ENCODE measurements at places on chromosomes 4 and X.

DNA sequence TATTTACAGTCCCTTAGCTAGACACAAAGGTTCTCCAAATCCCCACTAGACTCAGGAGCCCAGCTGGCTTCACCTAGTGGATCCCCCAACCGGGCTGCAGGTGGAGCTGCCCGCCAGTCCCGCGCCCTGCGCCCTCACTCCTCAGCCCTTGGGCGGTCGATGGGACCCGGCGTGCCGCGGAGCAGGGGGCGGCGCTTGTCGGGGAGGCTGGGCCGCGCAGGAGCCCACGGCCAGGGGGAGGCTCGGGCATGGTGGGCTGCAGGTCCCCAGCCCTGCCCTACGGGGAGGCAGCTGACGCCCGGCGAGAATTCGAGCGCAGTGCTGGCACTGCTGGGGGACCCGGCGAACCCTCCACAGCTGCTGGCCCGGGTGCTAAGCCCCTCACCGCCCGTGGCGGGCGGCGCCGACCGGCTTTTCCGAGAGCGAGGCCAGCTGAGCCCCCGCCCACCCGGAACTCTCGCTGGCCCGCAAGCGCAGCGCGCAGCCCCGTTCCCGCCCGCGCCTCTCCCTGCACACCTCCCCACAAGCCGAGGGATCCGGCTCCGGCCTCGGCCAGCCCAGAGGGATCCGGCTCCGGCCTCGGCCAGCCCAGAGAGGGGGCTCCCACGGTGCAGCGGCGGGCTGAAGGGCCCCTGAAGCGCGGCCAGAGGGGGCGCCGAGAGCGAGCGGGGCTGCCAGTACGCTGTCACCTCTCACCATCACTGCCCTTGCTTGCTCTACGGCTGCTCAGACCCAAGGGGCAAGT is 39.4 kb downstream of the WFS1 start:
- DNase-seq, result no peak

DNA sequence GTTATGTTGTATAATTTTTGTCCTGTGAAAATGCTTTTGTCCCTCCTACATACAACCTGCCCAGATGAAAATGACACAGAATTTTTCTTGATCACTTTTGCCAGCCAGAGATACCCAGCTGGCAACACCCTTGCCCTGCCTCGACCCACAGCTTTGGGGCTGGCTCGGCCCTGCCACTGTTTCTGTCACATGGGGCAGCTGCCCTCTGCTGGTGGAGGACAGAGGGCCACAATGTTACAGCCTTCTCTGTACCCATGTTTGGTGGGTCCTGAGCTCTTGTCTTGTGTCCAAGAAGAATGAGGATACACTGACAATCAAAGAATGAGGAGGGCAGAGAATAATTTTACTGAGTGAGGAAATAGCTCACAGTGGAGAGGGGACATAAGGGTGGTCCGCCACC is 31.1 kb downstream of the BMP15 start:
- no peak for DNase-seq

GRCh38 chr4:37058826-37059225 is 185.7 kb upstream of the NWD2 start:
- no peak for DNase-seq

GRCh38 chrX:133538148-133538547 is 122.9 kb upstream of the GPC4 start:
- no peak for DNase-seq

GRCh38 chrX:23662853-23663252 is 4.4 kb upstream of the PRDX4 start:
- no peak for DNase-seq
